ENCODE measurements at places on chromosomes 4 and X.
A peak's percentile ranks its signal among the peaks of the same experiment; 100 is the strongest.

DNA sequence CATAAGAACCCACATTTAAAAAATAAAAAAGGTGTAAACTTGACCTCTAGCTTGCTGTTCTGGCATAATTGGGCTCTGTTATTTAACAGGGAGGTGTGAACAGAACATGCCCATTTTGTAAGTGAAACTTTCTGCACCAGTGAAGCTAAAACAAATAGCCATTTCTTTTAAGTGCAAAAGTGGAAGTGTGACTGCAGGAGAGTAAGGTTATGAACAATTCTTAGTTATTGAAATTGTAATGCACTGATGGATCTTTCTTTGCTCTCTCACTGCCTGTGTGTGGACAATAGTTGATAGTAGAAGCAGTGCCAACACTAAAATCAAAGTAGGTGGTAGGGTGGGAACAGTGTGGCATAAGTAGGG, 12.6 kb downstream of the P2RY10 start:
- DNase-seq: no peak

- DNase-seq: no peak
These were observed 165.0 kb downstream of the ZNF674 start for GRCh38 chrX:46380148-46380752.

- DNase-seq: no peak
These were observed 1.4 kb upstream of the DOK7 start for GRCh38 chr4:3461515-3462291.

GRCh38 chr4:147012059-147012707, 66.5 kb upstream of the TTC29 start:
- no peak for DNase-seq

DNA sequence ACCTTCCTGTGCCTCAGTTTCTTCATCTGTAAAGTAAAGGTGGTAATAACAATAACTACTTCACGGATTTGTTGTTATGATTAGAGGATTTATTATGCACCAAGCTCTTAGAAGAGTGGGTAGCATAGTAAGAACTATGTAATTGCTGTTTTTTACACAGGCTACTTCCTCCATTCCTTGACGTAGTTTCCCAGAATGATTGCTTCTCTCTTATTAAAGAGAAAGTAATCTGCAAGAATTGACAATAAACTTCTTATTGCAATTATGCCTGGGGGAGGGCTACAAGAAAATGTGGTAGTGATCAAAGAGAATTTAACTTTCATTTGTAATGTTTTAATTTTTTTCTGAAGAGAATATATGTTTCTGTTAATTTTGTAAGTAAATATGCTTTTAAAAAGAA, 238.7 kb downstream of the GASK1B start:
- DNase-seq: no peak

DNA sequence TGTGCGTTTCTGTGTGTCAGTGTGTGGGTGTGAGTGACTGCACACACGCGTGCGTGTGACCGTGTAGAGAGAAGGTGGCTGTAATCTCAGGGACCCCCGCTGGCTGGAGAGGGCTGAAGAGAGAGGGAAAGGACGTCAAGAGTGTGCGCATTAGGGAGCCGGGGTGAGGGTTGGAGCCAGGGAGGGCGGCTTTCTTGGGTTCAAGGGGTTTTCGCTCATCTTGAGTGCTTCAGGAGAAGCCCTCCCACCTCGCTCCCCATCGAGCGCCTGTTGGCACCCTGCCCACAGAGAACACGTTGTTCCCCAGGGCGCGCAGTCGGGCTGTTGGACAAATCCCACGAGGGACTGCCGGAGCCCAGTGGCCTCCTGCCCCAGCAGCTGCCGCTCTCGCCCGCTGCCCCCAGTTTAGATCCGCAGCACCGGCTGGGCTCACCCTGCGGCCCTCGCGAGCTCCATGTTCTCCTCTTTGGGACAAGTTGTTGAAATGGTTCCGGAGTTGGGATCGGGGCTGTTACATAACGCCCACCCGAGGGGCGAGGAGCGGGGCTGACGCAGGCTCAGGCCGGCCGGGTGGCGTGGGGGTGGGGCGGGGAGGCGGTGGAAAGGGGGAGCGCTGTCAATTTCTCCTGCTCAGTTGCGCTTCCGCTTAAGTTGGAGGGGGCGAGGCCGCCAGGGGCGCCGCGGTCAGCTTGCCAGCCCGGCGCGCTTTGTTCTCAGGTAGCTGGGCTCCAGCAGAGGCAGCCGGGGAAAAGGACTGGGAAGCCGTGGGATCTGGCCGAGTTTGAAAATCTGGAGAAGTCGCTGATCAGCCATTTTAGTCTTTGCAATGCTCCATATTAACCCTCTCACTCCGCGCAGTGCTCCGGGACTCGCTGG, 1.6 kb downstream of the GRIA2 start:
- DNase-seq: no peak

DNA sequence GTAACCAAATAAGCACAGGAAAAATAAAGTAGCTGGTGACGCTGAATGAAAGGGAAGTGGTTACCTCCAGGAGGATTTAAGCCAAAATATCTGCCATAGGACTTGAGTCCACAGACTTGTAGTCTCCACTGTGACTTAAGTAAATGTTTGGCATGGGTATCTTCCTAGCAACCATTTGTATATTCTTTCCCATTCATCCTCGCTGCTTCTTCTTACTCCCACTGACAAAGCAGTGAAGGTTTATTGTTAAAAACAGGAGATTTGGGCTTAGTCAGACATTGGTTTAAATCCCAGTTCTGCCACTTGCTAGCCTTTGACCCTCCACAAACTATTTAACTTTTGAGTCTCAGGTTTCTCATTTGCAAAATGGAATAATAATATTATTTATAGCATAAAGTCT, 22.3 kb downstream of the COL4A6 start:
- no peak for DNase-seq

DNA sequence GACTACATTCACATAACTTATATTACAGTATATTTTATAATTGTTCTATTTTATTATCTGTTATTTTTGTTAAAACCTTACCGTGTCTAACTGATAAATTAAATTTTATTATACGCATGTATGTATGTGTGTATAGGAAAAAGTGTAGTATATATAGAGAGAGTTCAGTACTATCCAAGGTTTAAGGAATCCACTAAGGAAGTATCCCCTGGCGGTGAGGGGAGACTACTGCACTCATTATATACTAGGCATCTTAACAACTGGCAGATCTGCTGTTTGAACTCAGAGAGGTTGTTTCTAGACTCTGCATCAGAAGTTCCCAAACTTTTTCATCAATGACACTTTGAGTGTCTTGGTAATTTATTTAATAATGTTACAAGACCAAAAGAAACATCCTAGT, 70.9 kb downstream of the NDST4 start:
- DNase-seq: no peak

DNA sequence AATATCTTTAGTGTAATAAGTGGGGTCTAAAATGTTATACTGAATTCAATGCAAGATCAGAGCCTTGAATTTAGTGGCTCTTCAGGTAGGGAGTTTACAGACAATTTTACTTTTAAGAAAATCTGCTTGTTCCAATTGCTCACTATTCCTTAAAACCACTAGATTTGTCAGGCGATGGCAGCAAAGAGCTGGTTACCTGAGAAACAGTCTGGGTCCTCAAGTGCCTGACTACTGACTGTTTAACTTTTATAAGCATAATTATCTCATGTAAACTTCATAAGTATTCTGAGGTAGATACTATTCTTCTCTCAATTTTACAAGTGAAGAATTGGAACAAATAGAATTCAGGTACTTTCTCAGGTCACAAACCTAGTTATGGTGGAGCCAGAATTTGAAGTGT, 84.3 kb downstream of the RRAGB start:
- no peak for DNase-seq

- DNase-seq: no peak
These were observed 26.2 kb upstream of the PNPLA4 start for GRCh38 chrX:7953446-7953845.

DNA sequence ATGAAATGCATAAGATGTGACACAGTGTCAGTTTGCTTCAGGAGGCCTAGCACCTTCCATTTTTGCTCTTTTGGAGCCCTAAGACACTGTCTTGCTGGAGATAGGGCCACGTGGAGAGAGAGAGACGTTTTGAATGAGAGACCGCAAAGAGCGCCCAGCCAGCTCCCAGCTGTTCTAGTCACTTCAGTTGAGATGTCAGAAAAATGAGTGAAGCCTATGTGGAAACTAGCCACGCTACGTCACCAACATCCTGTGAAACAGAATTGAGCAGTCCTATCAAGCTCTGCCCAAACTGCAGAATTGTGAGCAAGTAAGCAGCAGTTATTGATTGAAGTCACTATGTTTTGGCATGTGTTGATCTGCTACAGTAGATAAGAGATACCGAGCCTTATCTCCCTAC, 13.1 kb downstream of the GPR82 start:
- DNase-seq: no peak

DNA sequence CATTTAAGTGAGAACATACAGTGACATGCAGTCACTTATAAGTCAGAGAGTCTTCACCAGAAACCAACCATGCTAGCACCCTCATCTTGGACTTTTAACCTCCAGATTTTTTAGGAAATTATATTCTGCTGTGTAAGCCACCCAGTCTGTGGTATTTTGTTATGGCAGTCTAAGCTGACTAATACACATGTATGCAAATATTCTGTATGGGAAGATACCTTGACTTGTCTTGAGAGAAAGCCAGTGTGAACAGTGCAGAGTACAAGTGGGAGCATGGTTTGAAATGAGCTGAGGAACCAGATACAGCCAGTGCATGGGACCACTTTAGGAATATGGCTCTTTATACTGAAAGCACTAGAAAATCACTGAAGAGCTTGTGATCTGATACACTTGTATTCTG, 110.4 kb upstream of the MAP9 start:
- DNase-seq: no peak

- no peak for DNase-seq
These were observed 32.2 kb downstream of the ZCCHC12 start for GRCh38 chrX:118855681-118856310.

GRCh38 chrX:31139961-31140360, 68.1 kb upstream of the FTHL17 start:
- no peak for DNase-seq

GRCh38 chr4:156941940-156942548, 29.6 kb downstream of the PDGFC start:
- DNase-seq: no peak

- DNase-seq: no peak
These were observed 28.8 kb upstream of the EGFL6 start for GRCh38 chrX:13540602-13541001.

GRCh38 chr4:158788516-158788915, 19.7 kb downstream of the FNIP2 start:
- no peak for DNase-seq

GRCh38 chrX:103488332-103488731, 31.0 kb downstream of the RAB40A start:
- no peak for DNase-seq

DNA sequence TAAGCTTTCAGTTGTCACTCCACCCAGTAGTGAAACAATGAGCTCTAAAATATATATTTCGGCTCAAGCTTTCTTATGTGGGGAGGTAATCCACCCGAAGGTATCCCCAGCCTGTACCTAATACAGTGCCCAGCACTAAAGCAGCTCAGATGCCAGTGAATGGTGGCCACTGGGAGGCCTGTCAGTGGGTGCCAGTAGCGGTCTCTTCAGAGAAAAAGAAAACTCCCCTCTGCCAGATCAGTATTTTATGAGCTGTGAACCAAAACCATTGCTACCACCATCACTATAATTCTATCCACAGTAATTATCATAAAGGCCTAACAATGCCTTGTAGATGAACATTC, 835 bp upstream of the NFKB1 start:
- DNase-seq: peak; percentile 25

DNA sequence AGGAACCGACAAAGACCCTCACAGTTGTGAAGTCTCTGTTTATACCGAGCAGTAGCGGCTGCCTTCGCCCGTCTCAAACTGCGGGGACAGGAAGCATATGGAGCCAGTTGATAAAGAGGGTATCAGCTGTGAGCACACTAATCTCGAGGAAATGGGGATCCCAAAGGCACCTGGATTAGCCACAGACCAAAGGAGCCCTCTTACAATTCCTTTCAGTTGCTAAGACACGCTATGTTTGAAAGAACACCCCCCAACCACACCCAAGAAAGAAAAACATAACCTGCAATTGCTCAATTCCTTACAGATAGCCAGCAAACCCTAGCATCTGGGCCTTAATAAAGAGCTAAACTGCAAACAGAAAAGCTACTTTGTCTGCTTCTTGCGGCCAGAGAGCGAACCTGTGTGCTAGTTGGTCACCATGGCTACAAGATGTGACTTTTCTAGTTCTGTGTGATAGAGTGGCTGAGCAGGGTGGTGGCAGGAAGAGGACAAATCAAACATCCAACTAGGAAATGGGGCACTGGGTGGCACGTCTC, 23.3 kb upstream of the CHRNA9 start:
- no peak for DNase-seq

- no peak for DNase-seq
These were observed 4.2 kb upstream of the DUSP9 start for GRCh38 chrX:153642655-153643430.

GRCh38 chr4:71266090-71266794, 72.6 kb upstream of the SLC4A4 start:
- DNase-seq: no peak

DNA sequence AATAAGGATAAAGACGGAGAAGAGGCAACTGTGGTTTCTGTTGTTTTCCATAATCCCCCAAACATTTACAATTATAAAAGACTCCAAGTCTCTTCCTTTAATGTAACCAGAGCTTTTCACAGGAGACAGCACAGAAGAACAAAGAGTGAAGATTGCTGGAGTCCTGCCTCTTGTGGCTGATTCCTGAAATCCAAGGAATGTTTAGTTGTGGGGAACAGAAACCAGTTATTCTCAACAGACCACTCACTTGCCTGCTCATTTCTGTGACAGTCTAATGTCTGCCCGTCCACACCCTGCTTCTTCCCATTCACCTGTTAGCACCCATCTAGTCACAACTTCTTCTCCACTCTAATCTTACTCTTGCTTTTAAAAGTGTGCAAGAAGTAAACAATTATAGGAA, 12.1 kb downstream of the TEX13B start:
- DNase-seq: no peak

DNA sequence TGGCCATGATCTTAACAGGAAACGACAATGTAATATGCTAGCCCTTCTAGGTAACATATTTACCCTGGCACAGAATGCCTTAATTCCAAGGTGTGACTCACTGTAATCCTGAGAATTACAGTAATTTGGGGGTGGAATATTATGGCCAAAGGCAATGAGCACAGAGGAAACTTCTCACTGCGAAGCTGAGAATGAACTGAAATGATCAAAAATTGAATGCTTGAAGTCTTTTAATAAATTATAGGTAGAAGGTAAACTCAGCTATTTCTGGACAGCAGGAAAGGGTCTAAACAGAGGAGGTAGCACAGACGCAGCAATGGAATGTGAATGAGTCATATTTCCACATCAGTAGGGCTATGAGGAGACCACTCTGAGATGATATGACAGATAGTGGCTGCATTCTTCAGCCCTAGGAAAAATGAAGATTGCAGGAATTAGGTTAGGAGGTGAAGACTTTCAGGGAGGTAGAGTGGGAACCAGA, 312.6 kb downstream of the PACRGL start:
- no peak for DNase-seq

- DNase-seq: no peak
These were observed 496.7 kb downstream of the SPRY1 start for GRCh38 chr4:123893011-123893981.

- DNase-seq: no peak
These were observed 27.8 kb downstream of the ZNF330 start for GRCh38 chr4:141248486-141248885.

DNA sequence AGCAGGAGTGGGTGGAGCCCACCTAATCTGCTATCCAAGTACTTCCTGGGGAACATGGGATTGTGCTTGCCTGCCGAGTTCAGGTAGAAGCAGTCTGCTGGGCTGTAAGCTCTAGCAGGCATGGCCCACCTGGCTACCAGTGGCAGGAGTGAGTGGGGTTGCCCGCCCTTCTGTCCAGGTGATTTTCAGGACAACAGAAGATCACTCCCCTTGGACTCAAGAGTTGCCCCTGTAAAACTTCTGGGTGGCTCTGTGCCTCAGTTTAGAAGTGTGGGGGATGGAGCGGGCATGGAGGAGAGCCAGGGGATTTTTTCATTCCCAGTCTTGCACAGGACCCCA, 43.5 kb downstream of the NDST3 start:
- DNase-seq: no peak

Data from activated naive CD4-positive, alpha-beta T cell treated with anti-CD3 and anti-CD28 coated beads, Interleukin-2, amount 50 U/mL, for 16 hours (primary cell).